ENCODE measurements at places on chromosomes 7 and 10. TPM values are rescaled to one million over a fixed set of nuclear protein-coding genes. Genes with fewer than 3 reads are reported as not detected.

DNA sequence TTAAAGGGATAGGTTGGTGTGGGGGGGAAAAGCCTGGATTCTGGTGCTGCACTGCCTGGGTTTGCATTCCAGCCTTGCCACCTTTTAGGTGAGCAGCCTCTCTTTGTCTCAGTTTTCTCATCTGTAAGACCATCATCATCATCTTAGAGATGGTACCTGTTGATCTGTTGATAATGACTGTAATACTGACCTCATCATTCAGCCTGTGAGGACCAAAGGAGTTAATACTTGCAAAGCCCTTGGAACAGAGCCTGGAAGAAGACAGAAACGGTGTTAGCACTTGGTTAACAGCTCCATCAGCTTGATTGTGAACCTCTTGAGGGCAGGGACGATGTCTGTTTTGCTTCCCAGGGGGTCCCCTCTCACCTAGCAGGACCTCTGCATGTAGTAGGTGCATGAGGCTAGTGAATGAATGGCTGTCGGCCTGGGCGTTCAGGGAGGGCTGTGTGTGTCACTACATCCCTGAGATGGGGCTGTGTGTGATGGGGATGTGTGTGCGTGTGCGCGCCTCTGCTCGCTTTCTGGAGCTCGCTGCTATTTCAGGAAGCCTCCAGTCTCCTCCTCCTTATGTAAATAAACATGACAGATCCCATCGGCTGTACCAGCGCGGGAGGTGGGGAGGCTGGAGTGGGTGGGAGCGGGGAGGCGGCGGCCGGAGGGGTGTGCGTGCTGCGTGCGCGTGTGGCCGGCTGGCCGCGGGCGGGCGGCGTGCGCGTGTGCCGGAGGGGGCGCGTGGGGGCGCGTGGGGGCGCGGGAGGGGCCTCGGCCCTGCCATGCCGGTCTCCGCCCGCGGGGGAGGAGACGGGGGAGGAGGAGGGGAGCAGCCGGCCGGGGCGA is 61.2 kb downstream of the NEURL1 start:
- DNase-seq, result no peak

GRCh38 chr7:25756601-25757000 is 395.4 kb upstream of the NFE2L3 start:
- DNase-seq, result no peak

- no peak for DNase-seq
These were observed 620.6 kb upstream of the ANKRD30A start for GRCh38 chr10:36504758-36505157.

GRCh38 chr10:103373544-103373943 is 5.8 kb downstream of the TAF5 start:
- no peak for DNase-seq

- DNase-seq, result no peak
These were observed 88.0 kb upstream of the PRSS58 start for GRCh38 chr7:142345811-142346210.

- DNase-seq, result no peak
These were observed 1672.9 kb downstream of the REEP3 start for GRCh38 chr10:65194126-65194525.

Gene PILRB
- 16.3 TPM for total RNA-seq

Gene PYROXD2
- 15.0 TPM for total RNA-seq
